Stimulated activated CD8-positive, alpha-beta memory T cell treated with anti-CD3 and anti-CD28 coated beads, Interleukin-7, amount 100 ng/mL, for 1 hour (primary cell): ENCODE measurements at places on chromosomes 5 and 9.

DNA sequence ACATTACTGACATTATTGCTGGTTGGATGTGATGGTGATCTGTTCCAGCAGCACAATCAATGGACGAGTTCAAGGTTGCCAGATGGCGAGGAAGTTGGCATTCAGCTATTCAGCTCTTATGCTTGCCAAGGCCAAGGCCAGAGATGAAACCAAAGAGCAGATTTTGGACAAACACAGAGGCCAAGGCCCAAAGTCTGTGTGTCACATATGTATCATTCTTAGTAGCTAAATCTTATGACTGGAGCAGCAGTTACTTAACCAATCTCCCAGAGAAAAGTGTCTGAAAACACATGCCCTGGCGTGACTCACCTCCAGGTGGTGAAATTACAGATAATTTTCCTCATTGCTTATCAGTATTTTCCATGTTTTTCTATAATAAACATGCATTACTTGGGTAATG, 189.0 kb upstream of the EGFLAM start:
- no peak for DNase-seq

DNA sequence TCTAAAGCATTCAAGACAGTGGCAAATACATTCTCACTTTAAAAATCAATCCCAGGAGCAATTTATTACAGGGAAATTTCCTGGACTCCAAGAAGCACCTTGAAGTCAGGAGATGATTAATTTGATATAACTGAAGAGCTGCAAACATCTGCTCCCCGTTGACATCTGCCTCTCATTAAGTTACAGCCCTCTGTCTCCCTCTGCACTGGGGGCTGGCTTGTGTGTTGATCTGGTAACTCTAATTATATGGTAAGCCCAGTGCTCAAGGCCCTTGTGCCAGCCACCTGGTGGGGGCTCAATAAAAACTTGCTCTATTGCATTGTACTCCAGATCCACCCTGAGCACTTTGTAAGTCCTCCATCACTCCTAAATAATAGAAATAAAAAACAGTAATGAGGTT, 131.1 kb upstream of the ZNF462 start:
- no peak for DNase-seq

DNA sequence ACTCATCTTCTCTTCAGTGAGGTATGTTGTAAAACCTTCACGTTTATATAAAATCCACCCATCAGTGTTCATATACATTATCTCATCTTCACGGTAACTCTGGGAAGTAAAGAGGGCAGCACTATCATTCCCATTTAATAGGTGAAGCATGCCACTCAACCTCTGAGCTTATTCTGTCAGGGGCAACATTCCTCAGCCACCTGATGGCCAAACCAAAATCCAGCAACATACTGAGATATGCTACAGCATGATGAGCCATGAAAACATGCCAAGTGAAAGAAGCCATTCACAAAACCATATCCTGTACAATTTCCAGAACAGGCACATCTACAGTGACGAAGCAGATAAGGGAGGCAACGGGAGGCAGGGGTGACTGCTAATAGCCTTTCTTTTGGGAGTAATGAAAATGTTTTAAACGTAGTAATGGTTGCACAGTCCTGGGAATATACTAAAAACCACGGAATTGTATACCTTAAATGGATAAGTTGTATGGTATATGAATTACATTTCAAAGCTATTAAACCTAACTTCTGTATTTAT, 167.4 kb downstream of the TSSK1B start:
- DNase-seq, result no peak

DNA sequence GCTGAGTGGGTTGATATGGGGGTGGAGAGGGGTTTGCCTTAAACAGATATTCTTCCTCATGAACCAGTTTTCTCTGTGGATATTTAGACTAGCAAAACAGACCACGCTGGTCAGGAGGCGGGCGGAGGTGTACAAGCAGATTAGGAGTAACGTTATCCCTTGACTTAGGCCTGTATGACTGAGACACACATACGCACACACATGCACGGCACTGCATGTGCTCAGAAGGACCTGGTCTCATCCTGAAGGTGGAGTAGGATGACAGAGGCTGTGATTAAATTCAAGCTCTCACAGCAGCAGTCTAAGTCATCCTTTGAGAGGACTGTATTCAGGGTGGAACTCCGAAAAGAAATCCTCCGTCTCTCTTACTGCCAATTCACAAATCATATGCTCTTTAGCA, 209.7 kb downstream of the DIRAS2 start:
- no peak for DNase-seq

GRCh38 chr9:126448865-126449577, 122.4 kb downstream of the MVB12B start:
- DNase-seq, result no peak

DNA sequence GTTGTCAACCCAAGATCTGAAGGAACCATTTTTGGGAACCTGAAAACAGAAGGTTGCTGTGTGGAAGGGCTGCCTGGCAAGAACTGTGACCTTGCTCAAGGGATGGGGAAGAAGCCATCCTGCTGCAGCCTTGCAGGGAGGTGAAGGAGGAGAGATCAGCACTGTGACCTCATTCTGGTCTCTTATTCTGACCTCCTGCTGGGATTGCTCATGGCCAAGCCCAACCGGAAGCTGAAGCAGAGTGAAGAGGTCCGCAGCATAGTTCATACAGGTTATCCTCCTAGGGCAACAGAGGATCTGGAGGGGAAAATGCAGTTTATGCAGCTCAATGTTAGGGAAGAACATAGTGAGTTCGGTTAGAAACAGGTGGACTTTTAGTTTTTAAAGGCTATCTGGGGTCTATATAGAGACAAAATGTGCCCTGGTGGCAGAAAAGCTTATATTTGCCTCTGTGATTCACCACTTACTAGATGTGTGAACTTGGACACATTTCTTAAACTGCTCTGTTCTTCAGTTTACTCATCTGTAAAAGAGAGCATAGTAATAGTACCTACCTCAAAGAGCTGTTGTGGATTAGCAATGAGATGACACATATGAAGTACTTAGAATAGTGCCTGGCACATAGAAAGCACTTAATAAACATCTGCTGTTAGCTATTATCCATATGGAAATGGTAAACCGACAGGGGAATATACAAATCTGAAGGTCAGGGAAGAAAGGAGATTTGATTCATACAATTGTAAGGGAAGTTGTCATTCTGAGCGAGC, 57.9 kb upstream of the BNC2 start:
- no peak for DNase-seq

DNA sequence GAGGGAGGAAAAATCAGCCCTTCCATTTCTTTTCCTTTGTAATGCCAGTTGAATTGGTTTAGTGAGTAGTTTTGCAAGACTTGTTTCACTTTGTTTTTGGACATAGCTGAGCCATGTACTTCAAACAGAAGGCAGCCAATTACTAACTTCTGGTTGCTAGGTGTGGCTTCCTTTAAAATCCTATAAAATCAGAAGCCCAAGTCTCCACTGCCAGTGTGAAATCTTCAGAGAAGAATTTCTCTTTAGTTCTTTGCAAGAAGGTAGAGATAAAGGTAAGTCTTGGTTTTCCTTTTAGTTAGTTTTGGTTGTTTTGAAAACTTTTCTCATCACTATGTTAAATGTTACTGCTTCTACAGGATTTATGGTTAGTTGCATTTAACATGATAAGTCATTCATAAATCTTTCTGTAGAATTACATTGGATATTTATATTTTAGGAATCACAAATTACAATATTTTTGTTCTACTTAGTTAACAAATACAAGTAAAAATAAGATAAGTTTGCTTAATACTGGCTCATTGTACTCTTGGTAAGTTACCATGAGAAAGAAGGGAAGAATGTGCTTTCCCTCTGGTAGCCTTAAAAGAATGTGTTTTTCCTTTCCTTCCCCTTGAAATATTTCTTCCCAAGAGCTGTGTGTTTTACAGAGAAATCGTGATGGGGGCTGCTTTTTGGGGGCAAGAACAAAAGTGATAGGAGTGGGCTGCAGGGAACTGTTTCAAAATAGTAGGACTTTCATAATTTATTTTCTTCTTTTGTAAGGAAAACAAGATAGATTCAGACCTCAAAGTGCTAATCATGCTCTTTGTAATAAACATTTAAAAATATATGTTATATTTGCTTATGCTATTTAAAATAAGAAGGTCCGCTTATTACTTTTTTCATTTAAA, at the start of gene ANXA1:
Gene ANXA1, plus strand, starts transcription at position 213 of the 890 bp plus-strand sequence. CDS start 6,671 bp downstream, outside the sequence.
- no peak for DNase-seq

GRCh38 chr9:35960039-35960655, 2.2 kb upstream of the OR2S2 start:
- no peak for DNase-seq

- no peak for DNase-seq
These were observed 3.1 kb downstream of the WNK2 start for GRCh38 chr9:93187047-93187446.

GRCh38 chr5:43061352-43062075, 21.4 kb upstream of the ANXA2R start:
- DNase-seq, result no peak

- DNase-seq, result no peak
These were observed 130.5 kb downstream of the FBXL17 start for GRCh38 chr5:108251350-108251749.

GRCh38 chr5:1297243-1297642, 2.4 kb upstream of the TERT start:
- no peak for DNase-seq

- DNase-seq, result no peak
These were observed 27.7 kb downstream of the PTCD2 start for GRCh38 chr5:72347801-72348308.

GRCh38 chr9:2595973-2596372, 25.6 kb upstream of the VLDLR start:
- DNase-seq, result no peak

DNA sequence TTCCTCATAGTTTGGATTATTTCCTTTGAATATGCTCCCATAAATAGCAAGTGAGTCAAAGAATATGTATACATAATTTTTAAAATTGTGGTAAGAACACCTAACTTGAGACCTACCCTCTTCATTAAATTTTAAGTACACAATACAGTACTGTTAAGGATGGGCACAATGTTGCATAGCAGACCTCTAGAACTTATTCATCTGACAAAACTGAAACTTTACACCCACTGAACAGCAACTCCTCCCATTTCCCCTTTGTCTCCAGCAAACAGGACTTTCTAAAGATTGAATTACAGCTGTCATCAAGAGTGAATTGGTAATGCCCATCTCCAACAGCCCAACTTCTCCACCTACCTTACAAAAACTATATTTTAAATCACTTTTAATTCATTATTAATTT, 388.9 kb downstream of the HTR1A start:
- DNase-seq, result no peak

GRCh38 chr9:72440992-72441847, 76.2 kb upstream of the ZFAND5 start:
- no peak for DNase-seq
